CD8-positive, alpha-beta memory T cell (primary cell): ENCODE measurements at places on chromosomes 13 and 19.

- DNase-seq, result no peak
These were observed 505 bp upstream of the SHKBP1 start for GRCh38 chr19:40576151-40576584.

DNA sequence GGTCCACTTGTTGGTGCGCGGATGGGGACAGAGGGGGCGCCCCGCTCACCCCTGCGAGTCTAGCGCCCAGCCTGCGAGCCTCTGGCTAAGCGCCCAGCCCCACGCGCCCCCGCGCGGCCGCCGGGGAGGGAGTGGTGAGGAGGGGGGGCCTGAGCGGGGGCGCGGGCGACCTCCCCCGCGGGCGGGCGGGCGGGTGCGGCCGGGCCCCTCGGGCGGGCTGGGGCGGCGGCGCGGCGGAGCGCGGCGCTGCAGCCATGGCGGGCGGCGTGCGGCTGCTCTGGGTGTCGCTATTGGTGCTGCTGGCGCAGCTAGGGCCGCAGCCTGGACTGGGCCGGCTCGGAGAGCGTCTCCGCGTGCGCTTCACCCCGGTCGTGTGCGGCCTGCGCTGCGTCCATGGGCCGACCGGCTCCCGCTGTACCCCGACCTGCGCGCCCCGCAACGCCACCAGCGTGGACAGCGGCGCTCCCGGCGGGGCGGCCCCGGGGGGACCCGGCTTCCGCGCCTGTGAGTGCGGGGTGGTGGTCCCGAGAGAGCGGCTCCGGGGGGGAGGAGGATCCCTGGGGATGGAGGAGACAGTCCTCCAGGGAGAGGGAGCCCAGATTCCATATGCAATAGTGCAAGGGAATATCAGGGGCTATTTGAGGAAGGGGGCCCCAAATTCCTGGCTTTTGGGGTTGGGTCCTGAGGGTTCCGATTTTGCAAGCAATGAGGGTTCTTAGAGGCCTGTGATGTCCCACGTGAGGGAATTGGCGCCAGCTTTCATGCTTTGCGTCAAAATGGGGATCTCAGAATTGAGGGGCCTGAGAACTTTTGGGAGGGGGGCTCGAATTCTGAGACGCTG lies at the start of gene LTBP4:
TSS of gene LTBP4 (plus strand) at position 236 of the 841 bp plus-strand sequence. CDS start at position 255, 19 bp downstream.
- no peak for DNase-seq

DNA sequence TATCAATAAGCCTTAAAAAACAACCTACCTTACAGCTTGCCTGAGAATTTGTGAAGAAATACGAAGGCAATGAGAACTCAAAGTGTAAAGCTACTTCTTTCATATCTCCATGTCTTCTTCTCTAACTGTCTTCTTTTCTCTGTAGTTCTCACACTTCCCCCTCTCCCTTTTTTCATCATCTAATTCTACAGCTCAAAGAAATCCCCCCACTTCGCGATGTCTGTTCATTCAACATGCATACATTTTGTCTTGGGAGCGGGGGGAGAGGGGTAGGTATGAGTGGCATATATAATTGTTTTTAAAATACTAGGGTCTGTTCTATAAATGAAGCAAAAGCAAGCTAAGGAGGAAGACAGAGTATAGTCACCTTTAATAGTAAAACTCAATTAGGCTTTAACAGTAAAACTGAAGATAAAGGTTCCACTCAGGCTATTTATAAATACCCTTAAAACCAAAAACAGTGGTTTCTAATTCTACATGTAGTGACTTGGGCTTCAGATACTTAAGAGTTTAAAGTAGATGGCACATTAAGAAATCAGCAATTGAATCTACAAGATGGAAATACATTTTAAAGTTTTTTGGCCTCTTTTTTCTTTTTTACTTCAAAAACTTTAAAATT lies 106.9 kb downstream of the KLF12 start:
- DNase-seq, result no peak

GRCh38 chr19:34324320-34324719 lies 40.7 kb upstream of the GPI start:
- no peak for DNase-seq

- DNase-seq, result no peak
These were observed 58.9 kb downstream of the RAP2A start for GRCh38 chr13:97492684-97493371.

GRCh38 chr19:39415111-39416046 lies 2.9 kb downstream of the PLEKHG2 start:
- DNase-seq, result no peak

DNA sequence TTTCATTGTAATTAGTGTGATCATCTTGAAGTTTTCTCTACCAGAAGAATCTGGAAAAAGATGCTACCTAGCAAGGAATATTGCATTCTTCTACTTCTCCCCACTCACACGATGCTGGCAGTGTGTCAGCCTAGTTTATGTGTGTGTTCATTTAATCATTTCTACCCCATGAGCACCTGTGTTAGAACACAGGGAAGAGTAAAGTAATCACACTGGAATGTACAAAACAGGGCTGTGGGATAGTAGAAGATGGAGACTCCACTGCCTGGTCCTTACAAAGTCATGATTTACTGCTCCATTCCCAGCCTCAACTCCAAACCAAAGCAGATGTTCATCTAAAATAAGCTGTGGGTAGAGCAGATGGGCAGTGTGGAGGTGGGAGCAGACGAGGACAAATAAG lies 47.7 kb upstream of the RGCC start:
- no peak for DNase-seq

GRCh38 chr13:52701728-52702465 lies 37.7 kb downstream of the CNMD start:
- no peak for DNase-seq

GRCh38 chr13:20980430-20980829 lies 77.9 kb upstream of the XPO4 start:
- DNase-seq, result no peak

DNA sequence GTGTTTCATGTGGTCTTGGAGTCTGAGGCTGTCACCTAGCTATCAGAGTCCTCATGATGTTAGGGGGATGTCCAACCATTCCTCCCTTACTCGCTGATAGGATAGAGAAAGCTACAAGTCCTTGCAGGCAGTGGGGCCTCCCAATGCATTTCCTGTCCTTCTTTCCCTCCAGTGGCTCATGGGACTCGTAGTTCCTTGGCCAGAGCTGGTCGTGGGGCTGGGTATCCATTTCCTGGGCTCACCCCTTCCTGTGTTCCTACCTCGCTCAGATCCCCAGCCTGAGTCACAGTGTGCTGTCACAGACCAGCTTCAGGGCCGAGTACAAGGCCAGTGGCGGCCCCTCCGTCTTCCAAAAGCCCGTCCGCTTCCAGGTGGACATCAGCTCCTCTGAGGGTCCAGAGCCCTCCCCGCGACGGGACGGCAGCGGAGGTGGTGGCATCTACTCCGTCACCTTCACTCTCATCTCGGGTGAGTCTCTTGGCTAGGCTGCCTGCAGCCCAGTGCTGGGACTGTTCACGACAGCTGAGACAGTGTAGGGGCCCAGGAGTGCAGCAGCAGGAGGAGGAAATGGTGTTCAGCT lies 19.1 kb downstream of the TMEM150B start:
- no peak for DNase-seq

DNA sequence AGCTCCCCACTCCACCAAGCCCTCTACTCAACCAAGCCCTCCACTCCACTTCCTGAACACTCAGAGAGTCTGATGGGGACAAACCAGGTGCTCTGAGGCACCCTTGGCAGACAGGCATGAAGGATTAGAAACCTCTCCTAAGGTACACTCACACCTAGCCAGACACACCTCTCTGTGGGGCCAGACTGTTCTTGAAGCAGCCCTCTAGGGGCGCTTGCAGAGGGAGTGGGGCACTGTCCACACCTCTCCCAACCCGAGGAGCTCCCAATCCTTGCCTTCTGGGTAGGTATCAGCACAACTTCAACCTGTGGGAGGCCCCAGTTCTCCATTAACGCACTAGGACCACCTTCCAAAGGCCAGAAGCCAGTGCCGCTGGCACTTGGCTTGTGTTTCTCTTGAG lies 108.7 kb upstream of the VSTM2B start:
- DNase-seq, result no peak

DNA sequence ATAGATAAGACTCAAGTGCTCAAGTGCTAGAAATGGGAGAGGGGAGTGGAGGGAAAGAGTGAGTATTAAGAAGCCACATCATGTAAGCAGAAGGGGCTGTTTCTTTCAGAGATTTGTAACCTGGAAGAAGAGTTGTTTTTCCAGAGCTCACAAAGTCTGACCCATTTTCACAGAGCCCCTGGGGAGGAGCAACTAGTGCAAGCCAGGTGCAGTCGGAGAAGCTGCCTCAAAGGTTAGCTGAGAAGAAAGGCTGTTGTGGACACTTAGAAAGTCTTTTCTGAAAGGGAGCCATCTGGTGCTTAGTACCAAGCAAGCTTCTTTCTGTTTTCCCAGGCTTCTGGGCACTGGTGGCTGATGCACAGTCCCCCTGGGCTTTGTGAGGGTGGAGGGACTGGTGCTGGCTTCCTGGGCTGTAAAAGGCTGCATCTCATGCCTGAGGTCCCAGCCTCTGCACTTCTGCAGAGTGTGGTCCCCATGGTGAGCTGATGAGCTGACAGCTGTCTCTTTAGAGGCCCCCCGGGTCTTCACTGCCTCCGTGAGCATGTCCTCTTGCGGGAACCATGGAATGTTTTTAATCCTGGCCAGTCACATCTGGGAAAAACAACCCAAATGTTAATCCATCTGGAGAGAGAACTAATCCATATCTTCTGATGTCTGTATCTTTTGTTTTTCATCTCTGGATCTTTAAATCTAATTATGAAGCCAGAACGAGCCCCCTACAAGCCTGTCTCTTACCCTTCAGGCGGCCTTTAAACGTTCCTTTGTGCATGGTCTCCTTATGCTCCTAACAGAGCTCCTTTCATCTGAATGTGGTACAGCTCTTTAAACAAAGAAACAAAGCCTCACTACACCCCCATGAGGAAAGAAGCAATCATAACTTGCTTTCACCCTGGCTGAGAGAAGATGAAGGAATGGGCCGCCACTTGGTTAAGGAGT lies 40.2 kb downstream of the OLFM4 start:
- no peak for DNase-seq

DNA sequence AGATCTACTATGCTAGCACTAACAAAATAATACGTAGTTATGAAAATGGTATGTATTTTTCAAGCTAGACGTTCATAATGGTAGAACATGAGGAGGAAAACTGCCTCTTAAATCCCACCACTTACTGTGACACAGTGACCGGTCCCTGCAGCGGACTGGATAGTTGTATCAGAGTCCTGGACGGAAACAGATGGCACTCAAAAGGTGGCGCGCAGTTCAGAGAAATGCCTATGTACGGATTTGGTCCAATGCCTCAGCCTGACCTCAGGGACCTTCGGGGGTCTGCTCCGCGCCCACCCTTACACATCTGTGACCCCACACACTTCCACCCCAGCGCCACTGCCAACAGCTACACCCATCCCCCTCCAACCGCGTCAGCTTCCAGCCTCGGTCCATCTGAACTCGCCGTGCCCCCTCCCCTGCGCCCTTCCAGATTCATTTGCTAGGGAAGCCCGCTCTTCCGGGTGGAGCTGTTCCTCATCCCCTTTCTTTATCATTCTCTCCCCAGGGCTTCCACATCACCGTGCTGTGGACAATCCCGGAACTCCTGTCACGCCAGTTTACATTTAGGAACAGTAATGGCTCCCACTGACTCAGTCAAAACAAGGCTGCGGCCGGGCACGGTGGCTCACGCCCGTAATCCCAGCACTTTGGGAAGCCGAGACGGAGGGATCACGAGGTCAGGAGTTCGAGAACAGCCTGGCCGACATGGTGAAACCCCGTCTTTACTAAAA lies 792 bp upstream of the LENG8 start:
- no peak for DNase-seq

GRCh38 chr19:6772028-6772865 lies at the start of gene VAV1:
VAV1 (plus strand) TSS chr19:6772708; CDS start chr19:6772808, 100 bp downstream.
- DNase-seq, result peak; percentile 75
